ENCODE measurements at places on chromosomes 5 and 9. TPM values are rescaled to one million over a fixed set of nuclear protein-coding genes. Genes with fewer than 3 reads are reported as not detected.

The IGFBPL1 gene
- total RNA-seq: not detected

The PCSK1 gene
- total RNA-seq: 0.13 TPM

The PAPPA gene
- total RNA-seq: 226 TPM

The MSX2 gene
- 3.7 TPM for total RNA-seq

The STC2 gene
- 162 TPM for total RNA-seq

The CCL27 gene
- total RNA-seq: not detected

All from epithelial cell of alveolus of lung (primary cell).